ENCODE measurements at places on chromosomes 12 and 14.

GRCh38 chr14:28719130-28719529 lies 47.5 kb upstream of the FOXG1 start:
- no peak for DNase-seq

GRCh38 chr12:130583317-130583716 lies 132.8 kb downstream of the RIMBP2 start:
- DNase-seq, result no peak

DNA sequence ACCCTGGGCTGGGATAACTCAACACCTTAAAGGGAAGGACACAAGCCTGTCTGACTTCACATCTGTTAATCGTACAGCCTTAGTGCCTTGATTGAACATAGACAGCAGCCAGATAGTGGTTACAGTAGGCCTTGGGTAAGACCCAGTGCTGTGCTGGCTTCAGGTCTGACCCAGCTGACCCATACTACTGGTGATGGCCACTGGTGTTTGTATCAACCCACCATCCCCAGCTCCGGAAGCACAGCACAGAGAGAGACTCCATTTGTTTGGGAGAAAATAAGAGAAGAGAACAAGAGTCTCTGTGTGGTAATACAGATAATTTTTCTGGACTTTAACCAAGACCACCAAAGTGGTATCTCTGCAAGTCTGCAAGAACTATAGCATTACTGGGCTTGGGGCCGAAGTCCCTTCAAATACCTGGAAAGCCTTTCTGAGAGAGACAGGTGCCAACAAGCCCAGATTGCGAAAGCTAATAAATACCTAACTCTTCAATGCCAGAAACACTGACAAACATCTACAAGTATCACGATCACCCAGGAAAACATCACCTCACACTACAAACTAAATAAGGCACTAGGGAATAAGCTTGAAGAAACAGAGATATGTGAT lies 330.1 kb upstream of the GARIN2 start:
- no peak for DNase-seq

DNA sequence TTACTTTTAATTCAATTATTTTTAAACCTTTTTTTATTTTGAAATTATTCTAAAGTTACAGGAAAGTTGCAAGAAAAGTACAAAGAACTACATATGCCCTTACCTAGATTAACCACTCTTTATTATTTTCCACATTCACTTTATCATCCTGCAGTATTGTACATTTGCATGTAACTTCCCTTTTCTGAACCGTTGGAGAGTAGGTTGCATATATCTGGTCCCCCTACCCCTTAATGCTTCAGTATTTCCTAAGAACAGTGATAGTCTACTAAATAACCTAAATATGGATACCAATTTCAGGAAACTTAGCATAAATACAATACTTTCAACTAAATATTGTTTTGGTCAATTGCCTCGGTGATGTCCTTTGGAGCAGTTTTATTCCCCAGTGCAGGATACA lies 15.0 kb downstream of the G2E3 start:
- DNase-seq, result no peak

DNA sequence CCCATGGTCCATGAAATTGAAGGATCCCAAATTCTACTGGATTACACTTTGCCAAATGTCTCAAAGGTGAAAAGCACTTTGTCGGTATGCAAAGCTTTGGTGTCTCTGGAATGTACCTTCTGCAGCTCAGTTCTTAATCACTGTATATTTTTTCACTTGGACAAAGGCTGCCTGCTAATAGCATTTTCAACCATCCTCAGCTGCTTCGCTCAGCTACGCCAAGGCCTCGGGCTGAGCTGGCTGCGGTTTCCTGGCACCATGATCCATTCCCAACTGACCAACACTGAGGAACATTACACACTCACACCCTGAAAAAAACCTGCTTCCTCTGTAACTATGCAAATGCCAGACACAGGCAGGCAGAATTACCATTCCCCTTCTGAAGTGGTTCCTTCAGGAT lies 335.2 kb downstream of the DPF3 start:
- DNase-seq, result peak; percentile 96

- peak; percentile 86 for DNase-seq
These were observed 164.5 kb downstream of the SLC38A4 start for GRCh38 chr12:46661110-46661845.

DNA sequence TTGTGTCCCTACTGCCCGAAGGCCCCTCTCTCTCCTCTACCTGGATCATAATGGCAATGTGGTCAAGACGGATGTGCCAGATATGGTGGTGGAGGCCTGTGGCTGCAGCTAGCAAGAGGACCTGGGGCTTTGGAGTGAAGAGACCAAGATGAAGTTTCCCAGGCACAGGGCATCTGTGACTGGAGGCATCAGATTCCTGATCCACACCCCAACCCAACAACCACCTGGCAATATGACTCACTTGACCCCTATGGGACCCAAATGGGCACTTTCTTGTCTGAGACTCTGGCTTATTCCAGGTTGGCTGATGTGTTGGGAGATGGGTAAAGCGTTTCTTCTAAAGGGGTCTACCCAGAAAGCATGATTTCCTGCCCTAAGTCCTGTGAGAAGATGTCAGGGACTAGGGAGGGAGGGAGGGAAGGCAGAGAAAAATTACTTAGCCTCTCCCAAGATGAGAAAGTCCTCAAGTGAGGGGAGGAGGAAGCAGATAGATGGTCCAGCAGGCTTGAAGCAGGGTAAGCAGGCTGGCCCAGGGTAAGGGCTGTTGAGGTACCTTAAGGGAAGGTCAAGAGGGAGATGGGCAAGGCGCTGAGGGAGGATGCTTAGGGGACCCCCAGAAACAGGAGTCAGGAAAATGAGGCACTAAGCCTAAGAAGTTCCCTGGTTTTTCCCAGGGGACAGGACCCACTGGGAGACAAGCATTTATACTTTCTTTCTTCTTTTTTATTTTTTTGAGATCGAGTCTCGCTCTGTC lies 1.8 kb downstream of the INHBE start:
- no peak for DNase-seq

GRCh38 chr14:90049390-90049789 lies 12.4 kb upstream of the KCNK13 start:
- DNase-seq, result no peak

GRCh38 chr12:46152456-46152855 lies 116.4 kb downstream of the SLC38A1 start:
- no peak for DNase-seq

DNA sequence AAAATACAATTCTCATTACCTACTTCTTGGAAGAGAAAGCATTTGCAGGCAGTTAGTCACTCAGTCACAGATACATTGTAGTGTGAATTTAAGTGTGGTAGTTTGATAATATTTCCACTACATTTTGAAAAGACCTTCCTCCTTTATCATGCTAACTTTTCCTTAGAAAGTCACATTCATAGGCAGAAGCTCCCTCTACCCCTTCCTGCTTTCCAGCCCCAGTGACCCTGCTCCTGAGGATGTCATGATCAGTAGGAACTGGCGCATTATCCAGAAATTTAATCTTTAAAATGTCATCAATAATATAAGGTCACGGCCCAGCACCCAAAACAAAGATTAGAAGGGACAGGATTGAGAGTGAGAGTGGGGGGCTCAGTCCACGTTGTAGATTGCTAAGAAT lies 707.4 kb upstream of the STXBP6 start:
- DNase-seq, result no peak

DNA sequence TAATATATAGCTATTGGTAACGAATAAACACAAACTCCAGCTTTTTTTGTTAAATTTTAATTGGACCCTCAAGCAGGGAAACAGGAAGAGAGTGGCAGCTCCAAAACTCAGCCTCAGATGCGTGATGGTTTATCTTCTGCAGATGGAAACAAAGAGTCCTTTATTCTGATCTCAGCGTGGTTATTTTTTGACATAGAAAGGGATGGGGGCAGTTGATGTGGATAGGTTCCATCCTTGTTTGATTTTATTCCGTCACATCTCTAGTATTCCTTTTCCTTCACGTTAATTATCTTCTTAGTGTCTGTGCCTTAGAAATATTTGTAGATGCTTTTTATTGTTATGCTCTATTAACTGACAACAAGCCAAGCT lies 447.6 kb upstream of the SEL1L start:
- DNase-seq, result no peak

DNA sequence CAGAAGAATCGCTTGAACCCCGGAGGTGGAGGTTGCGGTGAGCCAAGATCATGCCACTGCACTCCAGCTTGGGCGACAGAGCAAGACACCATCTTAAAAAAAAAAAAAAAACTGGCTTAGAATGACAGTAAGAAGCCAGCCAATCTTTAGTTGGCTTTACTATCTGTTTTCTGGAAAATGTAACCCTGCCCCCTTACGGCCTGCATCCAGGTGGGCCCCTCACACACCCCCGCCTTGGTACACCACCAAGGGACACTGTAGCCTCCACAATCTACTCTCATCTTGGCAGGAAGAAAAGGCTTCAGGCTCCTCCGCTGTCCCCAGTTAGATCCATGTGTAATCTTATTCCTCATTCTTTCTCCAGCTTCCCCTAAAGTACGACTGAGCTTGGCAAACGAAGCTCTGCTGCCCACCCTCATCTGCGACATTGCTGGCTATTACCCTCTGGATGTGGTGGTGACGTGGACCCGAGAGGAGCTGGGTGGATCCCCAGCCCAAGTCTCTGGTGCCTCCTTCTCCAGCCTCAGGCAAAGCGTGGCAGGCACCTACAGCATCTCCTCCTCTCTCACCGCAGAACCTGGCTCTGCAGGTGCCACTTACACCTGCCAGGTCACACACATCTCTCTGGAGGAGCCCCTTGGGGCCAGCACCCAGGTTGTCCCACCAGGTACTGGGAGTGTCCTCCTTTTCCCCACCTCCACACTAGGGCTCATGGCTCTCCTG lies 6.6 kb downstream of the TAPBPL start:
- DNase-seq, result no peak

GRCh38 chr12:50060120-50060468 lies 2.7 kb downstream of the ASIC1 start:
- no peak for DNase-seq

DNA sequence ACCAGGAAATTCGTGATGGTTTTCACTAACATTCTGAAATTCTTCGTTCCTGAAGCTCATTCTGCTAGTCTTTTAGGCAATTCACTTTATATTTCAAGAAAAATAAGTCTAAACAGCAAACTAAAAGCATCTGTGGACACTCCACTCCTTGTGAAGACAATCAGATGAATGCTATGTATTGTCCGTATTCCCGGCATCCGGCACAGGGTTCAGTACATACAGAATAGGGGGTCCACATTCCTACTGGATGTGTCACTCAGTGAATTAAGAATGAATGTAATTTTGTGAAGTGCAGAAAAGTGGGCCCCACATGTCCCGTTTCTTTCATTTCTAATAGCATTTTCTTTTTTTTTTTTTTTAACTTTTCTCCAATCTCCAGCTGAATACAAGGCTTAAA lies 241.3 kb downstream of the GRIN2B start:
- no peak for DNase-seq

- DNase-seq, result peak; percentile 41
These were observed 15.1 kb downstream of the RNF41 start for GRCh38 chr12:56206452-56207166.

GRCh38 chr12:19154686-19155085 lies 25.2 kb downstream of the PLEKHA5 start:
- no peak for DNase-seq

DNA sequence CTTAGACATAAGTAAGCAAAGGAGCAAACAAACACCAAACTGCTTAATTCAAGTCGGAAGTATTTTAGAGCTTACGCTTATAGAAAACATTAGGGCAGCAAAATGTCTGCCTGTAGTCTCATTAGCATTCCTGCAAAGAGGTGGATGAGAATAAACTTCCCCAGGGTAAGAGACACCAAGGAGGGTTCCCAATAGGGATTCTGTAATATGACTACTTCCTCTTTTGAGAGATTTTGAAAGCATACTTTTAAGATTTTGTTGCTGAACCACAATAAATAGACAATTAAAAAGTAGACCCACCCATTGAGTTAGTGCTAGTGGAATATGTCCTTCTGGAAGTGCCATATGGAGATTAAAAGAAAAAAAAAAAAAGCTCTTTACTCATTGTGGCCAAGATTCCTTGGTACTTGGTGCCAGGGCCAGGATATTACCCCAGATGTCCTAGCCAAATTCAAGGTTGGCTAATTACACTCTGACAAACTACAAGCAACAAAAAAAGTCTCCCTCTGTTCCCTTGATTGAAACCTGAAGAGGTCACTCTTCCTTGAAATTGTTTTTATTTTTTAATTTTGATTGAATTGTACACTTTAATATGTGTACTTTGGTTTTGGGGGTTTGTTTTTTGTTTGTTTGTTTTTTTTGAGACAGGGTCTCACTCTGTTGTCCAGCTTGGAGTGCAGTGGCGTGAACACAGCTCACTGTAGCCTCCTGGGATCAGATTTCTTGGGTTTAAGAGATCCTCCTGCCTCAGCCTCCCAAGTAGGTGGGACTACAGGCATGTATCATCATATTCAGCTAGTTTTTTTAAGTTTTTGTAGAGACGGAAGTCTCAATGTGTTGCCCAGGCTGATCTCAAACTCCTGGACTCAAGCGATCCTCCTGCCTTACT lies 8.7 kb downstream of the CLIP1 start:
- DNase-seq, result peak; percentile 24

DNA sequence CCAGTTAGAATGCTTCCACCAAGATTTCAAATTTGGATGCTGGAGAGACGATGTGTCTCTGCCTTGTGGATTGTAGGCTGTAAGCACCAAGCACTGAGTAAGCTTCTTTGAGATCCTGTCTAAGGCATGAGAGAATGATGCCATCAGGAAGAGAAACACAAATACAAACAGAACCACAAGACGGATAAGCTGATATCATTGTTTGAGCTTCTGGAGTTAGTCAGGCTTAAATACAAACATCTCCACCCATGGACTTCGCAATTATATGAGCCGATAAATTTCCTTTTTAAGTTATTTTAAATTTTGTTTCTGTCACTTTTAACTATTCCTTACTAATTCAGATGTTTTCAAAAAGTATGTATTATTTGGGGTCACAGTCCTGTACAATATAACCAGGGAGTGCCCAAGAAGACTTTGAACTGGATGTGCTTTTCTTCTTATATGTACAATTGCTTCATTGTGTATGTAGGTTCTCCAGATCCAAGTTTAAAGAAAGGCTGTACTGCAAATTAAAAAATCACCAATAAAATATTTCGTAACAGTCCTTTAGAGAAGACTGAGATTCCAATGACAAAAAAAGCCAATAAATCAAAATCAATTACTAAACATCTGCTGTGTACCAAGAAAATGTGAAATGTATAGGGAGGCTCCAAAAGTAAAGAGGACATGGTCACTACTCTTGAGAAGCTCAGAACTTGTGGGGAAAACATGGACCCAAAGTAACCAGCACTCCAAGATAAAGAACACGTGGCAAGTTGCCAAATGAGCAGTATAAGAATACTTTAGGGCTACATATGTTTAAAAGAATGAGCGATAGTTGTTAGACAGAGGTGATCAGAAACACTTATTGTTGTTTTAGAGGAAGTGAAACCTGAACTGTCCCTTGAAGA lies 274.1 kb downstream of the ADAMTS20 start:
- DNase-seq, result peak; percentile 32

GRCh38 chr12:3359478-3359877 lies 131.5 kb upstream of the PRMT8 start:
- DNase-seq, result no peak

- no peak for DNase-seq
These were observed 644 bp downstream of the TSPAN31 start for GRCh38 chr12:57745485-57745881.

GRCh38 chr14:94571395-94571794 lies 9.8 kb upstream of the SERPINA5 start:
- DNase-seq, result peak; percentile 24

GRCh38 chr12:116123451-116124258 lies 153.8 kb downstream of the MED13L start:
- DNase-seq, result peak; percentile 82
